ENCODE measurements at places on chromosomes 6 and 20.

DNA sequence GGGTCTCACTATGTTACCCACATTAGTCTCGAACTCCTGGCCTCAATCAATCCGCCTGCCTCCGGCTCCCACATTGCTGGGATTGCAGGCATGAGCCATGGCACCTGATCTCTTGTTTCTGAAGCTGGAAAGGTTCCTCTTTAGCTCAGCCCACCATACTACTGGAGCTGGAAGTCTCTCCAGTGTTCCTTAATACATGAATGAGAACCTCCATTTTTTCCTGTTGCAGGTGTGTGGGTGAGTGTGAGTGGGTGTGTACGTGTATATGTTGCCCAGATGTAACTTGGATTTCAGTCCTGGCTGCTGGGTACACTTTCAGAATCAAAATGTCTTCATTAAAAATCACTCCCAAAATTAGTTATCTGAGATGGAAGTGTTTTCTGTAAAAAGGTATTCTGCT lies 11.1 kb downstream of the PNPLA1 start:
- no peak for DNase-seq

DNA sequence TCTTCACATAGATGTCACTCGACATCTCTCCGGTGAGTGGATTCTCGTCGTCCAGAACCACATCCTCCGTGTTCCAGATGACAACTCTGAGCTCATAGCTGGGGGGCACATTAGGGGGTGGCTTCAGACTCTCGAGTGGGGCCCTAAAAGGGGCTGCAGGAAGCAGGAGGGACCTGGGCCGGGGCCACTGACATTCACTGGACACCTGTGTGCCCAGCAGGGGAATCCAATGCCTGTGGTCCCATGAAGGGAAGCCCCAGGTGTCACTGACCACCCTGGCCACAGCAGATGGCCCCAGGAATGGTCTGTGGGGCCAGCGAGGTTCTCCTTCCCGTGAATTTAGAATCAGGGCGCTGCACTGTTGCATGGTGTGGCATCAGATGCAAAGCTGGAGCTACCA lies 18.7 kb downstream of the ERGIC3 start:
- no peak for DNase-seq

DNA sequence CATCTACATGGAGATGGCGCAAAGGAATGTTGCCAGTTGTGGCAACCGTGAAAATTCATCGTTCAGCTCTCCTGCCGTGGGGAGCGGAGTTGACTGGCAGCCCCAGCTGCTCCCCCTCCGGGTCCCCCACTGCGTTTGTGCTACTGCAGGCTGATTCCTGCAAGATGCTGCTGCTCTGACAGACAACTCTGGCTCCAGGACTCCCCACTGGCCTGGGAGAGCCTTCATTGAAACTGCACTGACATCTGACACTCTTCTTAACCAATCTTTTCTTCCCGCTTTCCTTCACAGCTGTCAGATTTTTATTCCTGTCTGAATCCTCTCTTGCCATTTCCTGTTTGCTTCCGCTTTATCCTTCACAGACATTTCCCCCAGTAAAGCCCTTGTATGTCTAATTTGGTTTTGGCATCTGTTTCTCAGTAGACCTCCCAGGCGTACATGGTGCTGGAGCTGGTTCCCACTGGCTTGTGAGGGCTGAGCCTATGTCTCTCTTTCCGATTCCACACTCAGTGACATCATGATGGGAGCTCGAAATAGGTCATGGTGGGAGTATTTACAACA lies 9.5 kb upstream of the ATRN start:
- no peak for DNase-seq

DNA sequence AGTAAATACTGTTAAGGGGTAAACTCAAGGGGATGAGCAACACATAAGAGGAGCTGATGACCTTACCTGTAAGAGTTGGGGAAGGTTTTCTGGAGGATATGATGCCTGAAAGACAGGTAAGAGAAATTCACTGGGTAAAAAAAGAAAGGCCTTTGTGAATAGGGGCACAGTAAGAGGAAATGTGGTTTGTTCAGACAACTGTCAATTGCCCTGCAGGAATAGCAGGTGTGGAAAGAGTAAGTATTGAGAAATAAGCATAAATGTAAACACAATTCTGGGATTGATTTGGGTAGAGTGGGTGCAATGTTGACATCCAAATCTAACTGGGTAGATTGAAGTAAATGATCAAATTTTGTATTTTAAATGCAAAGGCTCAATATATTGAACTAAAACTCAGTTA lies 670.0 kb downstream of the DHX35 start:
- DNase-seq = no peak
